ENCODE measurements at places on chromosomes 16 and 17.

GRCh38 chr17:76248013-76248782 is 7.9 kb upstream of the RNF157 start:
- no peak for DNase-seq

DNA sequence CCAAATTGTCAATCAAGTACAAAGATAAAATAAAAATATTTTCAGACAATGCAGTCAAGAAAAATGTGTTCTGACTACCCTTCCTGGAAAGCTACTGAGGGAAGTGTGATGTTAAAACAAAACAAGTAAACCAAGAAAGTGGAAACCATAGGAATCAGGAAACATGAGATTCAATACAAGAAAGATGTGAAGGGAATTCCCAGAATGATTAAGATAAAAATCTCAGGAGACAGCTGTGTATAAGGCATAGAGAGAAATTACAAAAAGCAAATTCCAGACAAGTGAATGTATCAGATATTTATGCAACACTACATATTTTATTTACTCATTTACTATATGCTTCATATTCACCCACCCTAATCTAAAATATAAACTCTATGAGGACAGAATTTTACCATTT is 32.2 kb downstream of the TRIM37 start:
- no peak for DNase-seq

DNA sequence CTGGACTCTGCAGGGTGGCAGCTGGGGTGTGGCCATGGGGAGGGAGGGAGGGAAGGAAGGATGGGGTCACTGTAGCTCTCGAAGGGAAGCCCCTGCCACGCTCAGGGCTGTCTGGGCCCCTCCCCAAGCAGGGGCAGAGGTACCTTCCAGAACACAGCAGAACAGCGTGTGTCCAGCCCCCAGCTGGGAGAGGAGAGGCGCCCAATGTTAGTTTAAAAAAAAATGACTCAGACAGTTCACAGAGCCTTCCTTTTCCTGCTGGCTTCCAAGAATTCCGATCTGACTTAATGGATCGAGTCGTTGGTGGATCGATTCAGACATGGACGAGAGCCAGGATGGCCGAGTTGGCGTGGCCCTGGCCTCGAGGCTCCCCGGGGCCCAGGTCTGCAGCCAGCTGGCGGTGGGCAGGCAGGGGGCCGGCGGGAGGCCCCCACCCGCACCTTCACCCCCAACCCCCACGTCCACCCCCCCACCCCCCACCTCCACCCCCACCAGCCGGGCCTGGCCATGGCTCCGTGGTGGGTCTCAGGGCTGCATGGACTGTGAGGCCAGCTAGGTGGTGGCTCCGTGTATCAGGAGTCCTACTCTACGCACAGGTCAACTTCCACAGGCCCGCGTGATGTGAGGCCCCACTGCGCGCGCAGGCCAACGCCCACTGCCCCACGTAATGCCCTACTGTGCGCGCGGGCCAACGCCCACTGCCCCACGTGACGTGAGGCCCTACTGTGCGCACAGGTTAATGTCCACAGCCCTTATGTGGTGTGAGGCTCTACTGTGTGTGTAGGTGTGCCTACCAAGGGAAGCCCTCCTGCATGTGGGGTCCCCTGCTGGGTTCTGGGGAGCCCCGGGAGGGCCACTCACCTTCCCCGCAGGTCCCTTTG is 21.8 kb downstream of the CACNA1H start:
- no peak for DNase-seq

DNA sequence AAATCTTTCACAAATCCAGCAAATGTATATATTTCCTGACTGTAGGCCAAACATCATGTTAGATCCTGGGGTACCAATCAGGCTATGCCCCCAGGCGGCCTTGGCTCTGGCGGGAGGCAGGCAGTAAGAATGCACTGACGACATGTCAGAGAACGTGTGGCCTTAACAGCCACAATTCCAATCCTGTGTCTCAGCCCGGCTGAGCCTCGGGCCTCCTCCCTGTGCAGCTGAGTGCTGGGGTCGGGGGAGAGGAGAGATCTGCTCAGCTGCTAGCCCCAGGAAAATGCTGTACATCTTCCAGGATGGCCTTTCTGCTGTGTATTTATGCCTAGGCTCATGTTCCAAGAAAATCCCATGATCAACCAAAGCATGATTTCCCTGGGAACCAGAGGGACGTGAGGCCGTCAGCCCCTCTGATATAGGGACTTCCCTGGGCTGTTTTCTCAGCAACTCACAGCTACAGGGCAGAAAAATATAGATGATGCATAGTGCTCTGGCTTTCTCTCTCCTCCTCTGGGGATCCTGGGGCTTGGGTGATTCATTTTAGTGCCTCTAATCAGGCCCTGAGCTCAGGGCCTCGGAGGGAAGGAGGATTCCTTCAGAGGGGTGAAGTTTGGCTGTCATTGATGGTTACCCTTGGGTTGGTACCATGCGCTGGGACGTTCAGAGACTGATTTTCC is 604.0 kb downstream of the HS3ST4 start:
- DNase-seq: no peak

- DNase-seq: no peak
Observed at GRCh38 chr17:10380631-10381408, 8.0 kb upstream of the MYH13 start.

DNA sequence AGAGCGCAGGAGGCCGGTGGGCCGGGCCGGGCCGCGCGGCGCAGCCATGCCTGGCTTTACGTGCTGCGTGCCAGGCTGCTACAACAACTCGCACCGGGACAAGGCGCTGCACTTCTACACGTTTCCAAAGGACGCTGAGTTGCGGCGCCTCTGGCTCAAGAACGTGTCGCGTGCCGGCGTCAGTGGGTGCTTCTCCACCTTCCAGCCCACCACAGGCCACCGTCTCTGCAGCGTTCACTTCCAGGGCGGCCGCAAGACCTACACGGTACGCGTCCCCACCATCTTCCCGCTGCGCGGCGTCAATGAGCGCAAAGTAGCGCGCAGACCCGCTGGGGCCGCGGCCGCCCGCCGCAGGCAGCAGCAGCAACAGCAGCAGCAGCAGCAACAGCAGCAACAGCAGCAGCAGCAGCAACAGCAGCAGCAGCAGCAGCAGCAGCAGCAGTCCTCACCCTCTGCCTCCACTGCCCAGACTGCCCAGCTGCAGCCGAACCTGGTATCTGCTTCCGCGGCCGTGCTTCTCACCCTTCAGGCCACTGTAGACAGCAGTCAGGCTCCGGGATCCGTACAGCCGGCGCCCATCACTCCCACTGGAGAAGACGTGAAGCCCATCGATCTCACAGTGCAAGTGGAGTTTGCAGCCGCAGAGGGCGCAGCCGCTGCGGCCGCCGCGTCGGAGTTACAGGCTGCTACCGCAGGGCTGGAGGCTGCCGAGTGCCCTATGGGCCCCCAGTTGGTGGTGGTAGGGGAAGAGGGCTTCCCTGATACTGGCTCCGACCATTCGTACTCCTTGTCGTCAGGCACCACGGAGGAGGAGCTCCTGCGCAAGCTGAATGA is 606 bp downstream of the THAP11 start:
- DNase-seq: peak; percentile 63

DNA sequence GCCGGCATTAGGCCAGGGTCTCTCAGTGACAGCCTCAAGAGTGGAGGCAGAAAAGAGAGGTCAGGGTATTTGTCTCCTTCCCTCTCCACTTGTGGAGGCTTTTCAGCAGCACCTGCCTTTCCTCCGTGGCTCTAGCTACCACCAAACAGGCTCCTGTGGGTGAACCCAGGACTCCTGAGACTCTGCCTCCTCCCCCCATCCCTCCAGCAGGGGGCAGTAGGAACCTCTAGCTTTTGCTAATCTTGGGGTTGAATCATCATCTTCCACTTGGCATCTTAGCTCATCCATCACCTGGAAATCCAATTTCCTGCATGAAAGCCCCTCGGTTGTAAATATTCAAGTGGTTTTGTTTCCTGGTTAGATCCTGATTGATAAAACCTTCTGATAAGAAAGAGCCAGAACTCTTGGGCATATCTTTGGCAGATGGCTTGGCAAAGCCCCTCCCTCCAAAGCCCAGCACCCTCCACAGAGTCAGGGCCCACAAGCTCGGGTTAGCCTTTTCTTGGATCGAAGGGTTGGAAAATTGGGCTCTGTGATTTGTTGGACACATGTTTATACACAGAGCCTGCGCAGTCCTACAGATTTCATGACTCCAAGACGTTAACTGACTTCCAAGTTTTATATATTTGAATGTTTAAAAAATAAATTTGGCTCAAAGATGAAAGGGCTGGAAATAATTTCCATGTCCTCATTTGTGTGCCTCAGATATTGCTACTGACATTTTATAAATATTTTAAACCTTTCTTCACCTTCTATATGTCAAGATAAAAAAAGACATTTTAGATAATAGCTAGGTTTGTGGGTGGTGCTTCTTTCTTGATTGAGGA is 322.1 kb downstream of the MAP2K4 start:
- DNase-seq: no peak

Measured in hypothalamus (tissue), 51 donors.